ENCODE measurements at places on chromosomes 5 and 9. TPM values are rescaled to one million over a fixed set of nuclear protein-coding genes. Genes with fewer than 3 reads are reported as not detected.

DNA sequence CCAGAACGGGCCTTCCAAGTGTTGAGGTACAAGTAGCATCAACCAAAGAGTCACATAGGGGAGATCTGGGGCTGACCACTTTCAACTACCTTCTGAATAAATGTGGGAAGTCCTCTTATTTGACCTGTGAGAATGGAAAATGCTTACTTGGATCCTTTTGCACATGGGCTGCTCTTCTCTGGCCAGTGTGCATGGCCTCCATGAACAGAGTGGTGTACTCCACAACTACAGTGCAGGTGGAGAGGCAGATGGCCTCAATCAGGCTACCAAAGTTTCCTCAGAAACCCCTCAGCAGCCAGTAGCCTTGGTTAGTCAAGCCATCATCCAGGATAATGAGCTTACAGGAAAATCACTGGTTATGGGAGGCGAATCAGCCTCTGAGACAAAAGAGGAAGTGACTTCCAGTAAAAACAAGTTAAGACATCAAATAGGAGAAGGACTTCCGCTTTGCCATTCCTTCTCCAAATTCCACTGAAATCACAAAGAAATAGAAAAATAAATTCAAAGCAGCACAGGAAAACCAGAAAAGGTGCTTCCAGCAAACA is 18.3 kb upstream of the FCHO2 start:
- no peaks in the 10 kb centered on the region for H3K4me1 ChIP-seq
- no peak overlapping the region for H3K4me3 ChIP-seq
- H3K36me3 ChIP-seq: no peaks in the 10 kb centered on the region
- no peak overlapping the region for H3K27ac ChIP-seq

DNA sequence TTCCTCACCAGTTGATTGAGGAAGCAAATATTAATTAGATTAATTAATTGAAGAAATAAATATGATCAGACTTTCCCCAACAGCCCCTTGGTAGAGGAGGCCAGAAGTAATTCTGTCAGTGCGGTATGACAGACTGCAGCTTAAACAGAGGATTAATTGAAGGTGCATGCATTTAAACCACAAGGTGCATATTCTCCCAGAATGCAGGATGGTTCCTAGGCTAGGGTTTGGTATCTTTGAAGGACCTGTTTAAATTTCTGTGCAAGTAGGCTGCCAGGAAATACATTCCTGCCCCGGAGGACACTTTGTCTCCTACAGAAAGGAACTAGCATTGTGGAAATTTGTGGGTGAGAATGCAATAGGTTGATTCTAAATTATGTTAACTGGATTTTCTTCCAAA is 50.5 kb upstream of the PALM2AKAP2 start:
- H3K27ac ChIP-seq: no peak overlapping the region
- H3K4me1 ChIP-seq: no peaks in the 10 kb centered on the region
- H3K4me3 ChIP-seq: no peak overlapping the region

- H3K36me3 ChIP-seq: no peaks in the 10 kb centered on the region
- no peaks in the 10 kb centered on the region for H3K27me3 ChIP-seq
- no peak overlapping the region for H3K4me3 ChIP-seq
These were observed 142.3 kb downstream of the TSSK1B start for GRCh38 chr5:113292462-113292861.

DNA sequence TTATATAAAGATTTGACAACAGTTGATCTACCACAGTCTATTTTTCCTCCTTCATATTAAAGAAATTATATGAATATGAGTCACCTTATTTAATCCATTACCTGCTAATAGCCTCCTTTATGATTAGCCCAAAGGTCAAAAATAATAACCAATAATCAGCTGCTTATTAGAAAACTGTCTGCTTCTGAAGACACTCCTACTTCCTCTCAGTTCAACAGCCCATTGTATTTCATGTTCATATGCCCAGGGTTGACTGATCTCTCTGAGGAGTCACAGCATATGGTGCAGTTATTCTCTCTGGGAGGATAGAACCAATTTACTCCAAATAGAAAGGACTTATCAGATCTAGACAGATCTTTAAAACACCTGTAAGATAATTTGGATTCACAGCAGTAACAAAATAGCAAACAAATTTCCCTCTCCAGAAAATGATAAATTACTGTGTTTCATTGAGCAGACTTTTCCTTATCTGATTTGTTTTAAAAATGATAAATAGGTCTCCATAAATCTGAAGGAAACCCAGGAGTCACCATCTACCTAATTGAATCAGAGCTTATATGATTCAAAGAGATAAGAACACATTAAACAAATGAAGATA is 180.4 kb upstream of the ITGA1 start:
- no peak overlapping the region for H3K4me3 ChIP-seq
- no peak for DNase-seq
- H3K4me1 ChIP-seq: no peaks in the 10 kb centered on the region
- no peak overlapping the region for H3K27ac ChIP-seq
- no peaks in the 10 kb centered on the region for H3K36me3 ChIP-seq
- no peaks in the 10 kb centered on the region for H3K27me3 ChIP-seq

DNA sequence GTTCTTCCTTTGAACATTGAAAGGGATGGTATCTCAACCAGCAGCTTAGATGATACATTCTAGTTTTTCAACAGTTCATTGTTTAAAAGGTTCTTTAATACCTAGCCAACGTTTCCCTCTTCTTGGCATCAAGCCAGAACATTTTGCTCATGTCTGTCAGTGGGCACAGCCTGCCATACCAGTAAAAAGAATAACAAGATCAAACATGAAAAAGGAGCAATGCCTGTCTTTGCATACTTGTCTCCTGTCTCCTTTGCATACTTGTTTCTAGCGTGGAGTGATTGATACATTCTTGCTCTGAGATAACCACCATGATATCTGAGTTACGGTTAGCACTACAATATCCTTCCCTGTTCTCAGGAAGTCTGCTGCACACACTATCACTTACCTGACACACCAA is 248.6 kb upstream of the DAPK1 start:
- H3K27me3 ChIP-seq: no peaks in the 10 kb centered on the region
- DNase-seq: no peak
- H3K36me3 ChIP-seq: no peaks in the 10 kb centered on the region
- no peak overlapping the region for H3K27ac ChIP-seq

DNA sequence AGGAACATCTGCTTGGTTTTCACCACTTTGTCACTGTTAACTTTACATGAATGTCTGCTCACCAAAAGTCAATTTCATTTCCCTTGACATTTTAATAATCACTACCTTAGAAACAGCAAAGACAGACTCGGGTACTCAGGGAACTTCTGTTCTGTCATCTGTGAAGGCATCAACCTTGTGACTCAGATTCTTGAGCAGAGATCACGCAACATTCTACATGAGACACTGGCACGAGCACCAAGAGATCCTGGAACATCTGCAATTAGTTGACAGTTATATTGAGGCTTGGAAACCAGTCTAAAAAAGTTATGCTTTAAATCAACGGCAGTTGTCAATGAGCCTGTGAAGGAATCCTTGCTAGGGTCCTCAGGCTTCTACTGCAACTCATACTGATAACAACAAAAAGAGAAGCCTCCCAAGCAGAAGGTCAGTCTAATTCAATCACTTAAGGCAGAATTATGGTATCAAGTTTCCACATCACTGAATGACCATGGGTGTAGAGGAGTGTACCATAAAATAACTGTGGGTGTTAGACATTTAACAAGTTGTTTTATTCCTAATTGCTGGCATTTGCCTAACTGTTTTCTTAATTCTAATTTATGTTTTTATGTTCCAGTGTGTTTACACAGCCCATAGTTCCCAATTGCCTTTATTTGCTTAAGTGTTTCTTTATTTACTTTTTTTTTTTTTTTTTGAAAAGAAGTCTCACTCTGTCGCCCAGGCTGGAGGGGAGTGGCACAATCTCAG is 3.3 kb upstream of the PBX3 start:
- H3K4me3 ChIP-seq: no peak overlapping the region
- no peak for DNase-seq
- H3K36me3 ChIP-seq: no peaks in the 10 kb centered on the region
- H3K4me1 ChIP-seq: peaks cover 3% of the 10 kb centered on the region
- no peaks in the 10 kb centered on the region for H3K27me3 ChIP-seq

GRCh38 chr5:17801595-17801994 is 167.3 kb downstream of the TAF11L14 start:
- no peaks in the 10 kb centered on the region for H3K36me3 ChIP-seq
- H3K4me3 ChIP-seq: no peak overlapping the region
- no peaks in the 10 kb centered on the region for H3K27me3 ChIP-seq

GRCh38 chr9:91119679-91120078 is 242.0 kb downstream of the AUH start:
- H3K4me1 ChIP-seq: peaks cover 13% of the 10 kb centered on the region
- no peak overlapping the region for H3K27ac ChIP-seq
- H3K27me3 ChIP-seq: no peaks in the 10 kb centered on the region
- DNase-seq: no peak

DNA sequence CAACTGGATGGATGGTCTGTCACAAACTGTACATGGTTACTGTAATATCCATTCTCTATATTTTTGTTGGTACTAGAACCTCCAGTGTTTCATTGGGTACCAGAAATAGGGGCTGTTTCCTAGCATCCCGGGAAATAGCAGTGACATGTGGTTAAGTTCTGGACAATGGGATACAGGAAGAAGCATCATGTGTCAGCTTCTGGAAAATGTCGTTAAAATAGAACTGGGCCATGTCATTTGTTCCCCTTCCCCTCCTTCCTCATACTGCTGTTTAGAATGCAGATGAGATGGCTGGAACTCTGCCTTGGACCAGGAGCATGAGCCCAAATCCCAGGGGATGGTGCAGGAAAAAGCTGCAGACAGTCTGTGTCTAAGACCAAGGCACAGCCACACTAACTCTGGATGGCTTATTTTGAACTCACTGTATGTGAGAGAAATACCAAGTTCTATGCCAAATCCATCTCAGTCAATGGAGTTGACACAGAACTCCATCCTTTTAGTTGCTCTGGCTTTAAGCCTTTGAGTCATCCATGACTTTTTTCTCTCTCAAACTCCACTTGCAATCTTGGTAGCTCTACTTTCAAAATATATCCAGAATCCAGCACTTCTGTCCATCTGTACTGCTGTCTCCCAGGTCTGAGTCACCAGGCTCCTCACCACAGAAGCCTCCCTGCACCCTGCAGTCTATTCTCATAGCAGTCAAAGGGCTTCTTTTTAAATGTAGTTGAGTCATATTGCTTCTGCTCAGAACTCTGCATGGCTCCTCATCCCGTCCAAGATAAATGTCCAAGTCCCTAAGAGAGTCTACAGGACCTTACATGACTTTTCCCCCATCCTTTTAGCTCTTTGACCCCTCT is 184.2 kb downstream of the NSG2 start:
- no peaks in the 10 kb centered on the region for H3K27me3 ChIP-seq
- H3K4me3 ChIP-seq: no peak overlapping the region
- no peaks in the 10 kb centered on the region for H3K4me1 ChIP-seq
- no peaks in the 10 kb centered on the region for H3K36me3 ChIP-seq
- no peak for DNase-seq

DNA sequence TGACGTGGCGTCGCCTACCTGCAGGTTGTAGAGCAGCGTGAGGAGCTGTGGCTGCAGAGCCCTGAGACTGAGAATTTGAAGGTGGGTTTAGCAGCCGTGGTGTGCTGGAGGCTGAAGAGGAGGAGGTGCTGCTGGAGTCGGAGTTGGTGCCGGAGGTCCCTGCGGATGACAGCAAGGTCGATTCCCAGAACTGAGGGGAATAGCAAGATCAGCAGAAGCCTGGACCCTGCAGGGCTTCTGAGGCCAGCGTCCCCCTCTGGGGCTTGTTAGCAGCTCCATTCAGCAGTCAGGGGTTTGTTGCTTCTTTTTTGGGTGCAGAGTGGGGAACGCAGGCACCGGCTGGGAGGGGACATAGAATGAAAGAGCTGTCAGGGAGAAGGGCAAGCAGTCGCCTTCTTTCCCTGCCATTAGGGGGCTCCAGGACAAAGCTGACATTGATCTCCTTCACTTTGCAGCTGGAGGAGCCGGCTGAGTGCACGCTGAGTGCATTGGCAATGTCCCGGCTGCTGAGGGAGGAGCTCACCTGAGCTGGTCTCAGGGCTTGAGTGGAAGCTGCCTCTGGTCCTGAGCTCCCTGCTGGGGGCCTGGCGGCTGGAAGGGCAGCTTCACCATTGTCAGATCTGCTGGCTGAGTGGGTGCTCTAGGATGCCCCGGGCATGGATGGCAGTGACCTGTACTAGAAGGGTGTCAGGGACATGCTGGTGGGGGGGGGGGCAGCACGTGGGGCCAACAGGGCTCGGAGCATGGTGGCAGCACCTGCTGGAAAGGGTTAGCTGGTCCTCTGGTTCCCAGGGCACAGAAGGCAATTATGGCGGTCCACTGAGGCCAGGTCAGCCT is 20.8 kb downstream of the OBP2B start:
- DNase-seq: peak; percentile 67
- no peaks in the 10 kb centered on the region for H3K4me1 ChIP-seq
- no peak overlapping the region for H3K27ac ChIP-seq
- no peaks in the 10 kb centered on the region for H3K27me3 ChIP-seq

- no peak overlapping the region for H3K4me3 ChIP-seq
- H3K36me3 ChIP-seq: no peaks in the 10 kb centered on the region
- peaks cover 34% of the 10 kb centered on the region for H3K4me1 ChIP-seq
These were observed 10.5 kb downstream of the PJA2 start for GRCh38 chr5:109399092-109399759.

The C8G gene
- 4.6 TPM for total RNA-seq

The CCDC69 gene
- 37.6 TPM for total RNA-seq

The UNC5A gene
- total RNA-seq: 2.0 TPM

The TRPM3 gene
- total RNA-seq: 43.9 TPM

The SLCO4C1 gene
- total RNA-seq: 0.81 TPM

The GAS1 gene
- 12.9 TPM for total RNA-seq
